Liver (tissue), 10 donors: ENCODE measurements at places on chromosomes 7 and 10. TPM values are rescaled to one million over a fixed set of nuclear protein-coding genes. Genes with fewer than 3 reads are reported as not detected.

Gene OR13A1
- total RNA-seq = 0.05 TPM

Gene TRIM50
- total RNA-seq = 0.17 TPM

Gene GOLGA7B
- 0.05 TPM for total RNA-seq

DNA sequence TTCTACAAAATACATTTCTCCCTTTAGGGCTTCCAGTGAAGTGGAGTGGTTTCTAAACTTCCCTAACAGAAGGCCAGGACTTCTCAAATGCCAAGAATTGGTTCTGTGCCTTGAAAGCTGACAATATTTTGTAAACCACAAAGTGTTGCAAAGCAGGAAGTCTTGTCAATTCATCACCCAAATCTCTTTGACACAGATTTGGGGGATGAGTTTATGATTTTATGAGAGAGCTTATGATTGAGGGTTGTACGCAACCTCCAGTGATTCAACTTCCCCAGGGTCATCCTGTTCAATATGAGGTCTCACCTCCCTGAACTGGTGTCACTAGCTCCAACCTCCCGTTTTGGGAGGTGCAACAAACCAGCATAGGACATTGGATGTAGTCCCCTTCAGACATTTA, 83.7 kb downstream of the PRLHR start:
- H3K4me1 ChIP-seq = no peaks in the 10 kb centered on the region
- no peaks in the 10 kb centered on the region for H3K27me3 ChIP-seq
- no peaks in the 10 kb centered on the region for H3K36me3 ChIP-seq
- no peak overlapping the region for H3K27ac ChIP-seq
- H3K4me3 ChIP-seq = no peak overlapping the region

GRCh38 chr10:58867683-58868082, 308.8 kb upstream of the PHYHIPL start:
- no peak overlapping the region for H3K4me3 ChIP-seq
- H3K27ac ChIP-seq = no peak overlapping the region
- H3K4me1 ChIP-seq = peaks cover 9% of the 10 kb centered on the region
- H3K27me3 ChIP-seq = no peaks in the 10 kb centered on the region
- no peak for DNase-seq

GRCh38 chr7:113812591-113813255, 106.1 kb downstream of the PPP1R3A start:
- no peaks in the 10 kb centered on the region for H3K27me3 ChIP-seq
- no peak overlapping the region for H3K4me3 ChIP-seq

DNA sequence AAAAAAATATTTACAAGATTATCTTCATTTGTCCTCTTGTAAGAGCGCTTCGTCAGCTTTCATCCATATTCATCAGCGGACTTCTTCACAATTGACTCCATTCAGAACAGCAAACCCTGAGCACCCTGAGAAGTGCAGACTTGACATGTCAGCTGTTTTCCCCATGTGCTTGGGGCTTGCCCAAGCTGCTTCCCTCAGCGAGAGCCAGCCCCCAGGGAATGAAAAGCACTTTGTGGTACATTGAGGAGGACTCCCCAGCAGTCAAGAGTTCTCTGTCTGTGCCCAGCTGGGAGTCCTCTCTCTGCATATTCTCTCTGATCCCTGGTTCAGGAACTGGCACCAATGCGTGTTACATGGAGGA, 22.7 kb downstream of the HKDC1 start:
- no peak for DNase-seq
- no peak overlapping the region for H3K4me3 ChIP-seq
- no peaks in the 10 kb centered on the region for H3K27me3 ChIP-seq

DNA sequence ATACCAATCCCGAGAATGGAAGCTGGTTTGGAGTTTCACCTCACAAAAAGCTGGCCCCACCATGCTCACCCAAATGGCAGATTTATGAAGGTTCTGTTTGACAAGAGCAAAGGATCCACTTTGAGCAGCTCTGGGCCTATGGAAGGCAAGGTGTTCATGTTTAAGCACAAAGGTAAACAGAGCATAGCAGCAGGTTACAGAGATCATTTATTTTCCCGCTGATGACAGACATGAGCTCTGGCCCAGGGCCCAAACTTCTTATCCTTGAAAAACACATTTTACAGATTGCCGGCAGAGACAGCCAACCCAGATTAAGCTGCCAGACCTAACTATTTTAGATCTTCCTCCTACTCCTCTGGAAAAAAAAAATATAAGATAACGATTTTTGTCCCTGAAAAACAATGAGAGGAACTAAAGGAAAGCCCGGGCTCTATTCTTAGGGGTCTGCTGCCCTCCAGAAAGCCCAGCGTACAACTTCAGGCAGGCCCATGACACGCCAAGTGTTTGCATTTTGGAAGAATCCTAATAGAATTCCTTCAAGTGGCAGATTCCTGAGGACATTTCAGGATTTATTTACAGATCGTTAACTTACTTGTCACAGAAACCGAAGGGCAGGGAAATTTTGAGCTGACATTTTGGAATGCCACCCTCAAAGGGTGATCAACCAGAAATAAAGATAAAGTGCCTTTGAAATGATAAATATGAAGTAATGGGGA, 40.0 kb downstream of the SYPL1 start:
- peaks cover 4% of the 10 kb centered on the region for H3K4me1 ChIP-seq
- H3K27ac ChIP-seq = no peak overlapping the region
- DNase-seq = peak; percentile 52
- no peaks in the 10 kb centered on the region for H3K36me3 ChIP-seq
- no peaks in the 10 kb centered on the region for H3K27me3 ChIP-seq
- H3K4me3 ChIP-seq = no peak overlapping the region

GRCh38 chr7:607938-608337, 88.3 kb upstream of the PDGFA start:
- no peaks in the 10 kb centered on the region for H3K27me3 ChIP-seq
- H3K4me3 ChIP-seq = no peak overlapping the region
- H3K36me3 ChIP-seq = no peaks in the 10 kb centered on the region
- no peak overlapping the region for H3K27ac ChIP-seq
- no peak for DNase-seq

DNA sequence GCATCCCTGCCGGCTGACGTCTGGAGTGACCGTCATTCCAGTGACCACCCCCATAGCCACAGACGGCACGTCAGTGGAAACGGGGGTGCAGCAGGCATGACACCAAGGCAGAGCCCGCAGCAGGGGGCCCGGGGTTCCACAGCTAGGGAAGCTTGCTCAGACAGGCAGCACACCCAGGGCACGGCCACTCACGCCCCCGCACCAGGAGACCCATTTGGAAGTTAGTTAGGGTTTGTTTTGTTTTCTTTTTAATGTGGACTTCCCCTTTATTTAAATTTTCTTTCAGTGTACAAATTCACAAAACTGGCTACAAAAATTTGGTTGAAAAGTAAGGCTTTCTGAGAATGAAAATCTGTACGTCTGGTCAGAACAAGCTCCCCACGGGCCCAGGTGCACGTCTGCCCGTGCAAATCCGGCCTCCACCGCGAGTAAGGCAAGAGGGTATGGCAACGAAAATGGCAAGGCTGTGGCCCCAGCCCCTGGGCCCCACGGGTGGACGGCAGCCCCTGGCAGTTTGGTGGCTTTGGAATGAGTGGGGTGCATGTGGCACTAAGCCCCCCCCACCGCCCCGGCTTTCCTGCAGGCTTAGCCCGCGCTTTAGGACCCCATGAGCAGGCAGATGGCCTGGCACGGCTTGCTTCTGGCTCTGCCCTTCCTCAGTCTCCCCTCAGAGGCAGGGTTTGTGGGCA, 124.2 kb downstream of the FAM53B start:
- H3K4me1 ChIP-seq = no peaks in the 10 kb centered on the region
- no peak for DNase-seq
- no peak overlapping the region for H3K4me3 ChIP-seq

- no peak overlapping the region for H3K4me3 ChIP-seq
- H3K4me1 ChIP-seq = peaks cover 21% of the 10 kb centered on the region
- H3K36me3 ChIP-seq = no peaks in the 10 kb centered on the region
- no peak overlapping the region for H3K27ac ChIP-seq
These were observed 2.4 kb downstream of the CH25H start for GRCh38 chr10:89204621-89205185.

Gene ECHDC3
- 98.3 TPM for total RNA-seq

- H3K27me3 ChIP-seq = no peaks in the 10 kb centered on the region
- H3K27ac ChIP-seq = no peak overlapping the region
- no peaks in the 10 kb centered on the region for H3K4me1 ChIP-seq
- DNase-seq = no peak
These were observed 461.0 kb upstream of the NRG3 start for GRCh38 chr10:81414038-81414437.

GRCh38 chr7:28125431-28126409, 54.9 kb downstream of the JAZF1 start:
- no peak overlapping the region for H3K4me3 ChIP-seq
- no peaks in the 10 kb centered on the region for H3K27me3 ChIP-seq
- H3K36me3 ChIP-seq = no peaks in the 10 kb centered on the region
- H3K4me1 ChIP-seq = no peaks in the 10 kb centered on the region
- no peak for DNase-seq

DNA sequence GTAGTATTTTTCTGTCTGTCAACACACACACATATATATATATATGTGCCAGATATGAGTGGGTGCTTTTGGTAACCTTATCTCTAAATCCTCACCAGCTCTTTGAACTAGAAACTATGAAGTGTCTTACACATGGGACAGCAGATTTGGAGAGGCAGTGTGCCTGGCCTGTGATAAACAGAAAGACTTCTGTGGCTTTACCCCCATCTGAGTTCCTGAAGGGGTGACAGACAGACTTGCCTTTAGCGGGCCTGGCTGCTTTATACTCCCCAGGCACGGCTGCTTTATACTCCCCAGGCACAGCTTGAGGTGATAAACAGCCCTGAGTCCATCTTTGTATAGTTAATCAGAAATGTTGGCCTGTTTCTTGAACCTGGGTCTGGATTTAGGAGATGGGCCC, 5.6 kb downstream of the BAG3 start:
- no peak overlapping the region for H3K27ac ChIP-seq
- no peaks in the 10 kb centered on the region for H3K27me3 ChIP-seq
- H3K4me1 ChIP-seq = peaks cover 20% of the 10 kb centered on the region
- H3K36me3 ChIP-seq = no peaks in the 10 kb centered on the region
- no peak for DNase-seq
- H3K4me3 ChIP-seq = no peak overlapping the region

Gene AKR1C4
- 154 TPM for total RNA-seq

DNA sequence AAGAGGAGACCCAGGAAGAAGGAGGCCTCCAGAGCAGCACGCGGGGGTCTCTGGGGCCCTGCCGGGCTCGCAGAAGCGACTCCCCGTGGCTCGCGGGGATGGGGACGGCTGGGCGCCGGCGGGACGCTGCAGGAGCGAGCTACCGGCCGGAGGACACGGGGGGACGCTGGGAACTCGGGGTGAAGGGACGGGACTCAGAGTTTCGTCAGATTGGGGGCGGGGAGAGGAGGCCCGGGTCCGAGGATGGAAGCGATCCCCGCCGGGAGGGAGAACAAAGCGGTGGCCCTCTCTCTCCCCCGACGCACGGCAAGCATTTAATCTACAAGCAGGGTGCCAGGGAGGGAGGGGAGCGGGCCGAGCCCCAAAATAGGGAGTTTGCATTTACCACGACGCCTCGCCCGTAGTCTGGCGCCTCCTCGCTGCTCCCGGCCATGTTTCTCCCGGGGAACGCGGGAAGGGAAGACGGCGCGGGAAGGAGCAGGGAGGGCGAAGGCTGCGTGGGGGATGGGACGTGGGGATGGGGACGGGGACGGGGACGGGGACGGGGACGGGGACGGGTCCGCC, at the start of gene PRTFDC1:
Gene PRTFDC1 (minus strand): TSS at position 464 of the 564 bp plus-strand sequence. CDS start 31 bp downstream, at position 433.
- peak within 1 kb of the TSS; percentile 71 for H3K4me3 ChIP-seq
- no peaks in the 10 kb centered on the region for H3K27me3 ChIP-seq
- peak; percentile 50 for DNase-seq
- no peaks in the 10 kb centered on the region for H3K36me3 ChIP-seq
- H3K4me1 ChIP-seq = peaks cover 7% of the 10 kb centered on the region
- peak within 1 kb of the TSS; percentile 39 for H3K27ac ChIP-seq

- H3K4me1 ChIP-seq = no peaks in the 10 kb centered on the region
- no peaks in the 10 kb centered on the region for H3K36me3 ChIP-seq
- H3K27ac ChIP-seq = no peak overlapping the region
- H3K4me3 ChIP-seq = no peak overlapping the region
- no peaks in the 10 kb centered on the region for H3K27me3 ChIP-seq
- no peak for DNase-seq
These were observed 66.8 kb downstream of the LANCL2 start for GRCh38 chr7:55431898-55432297.

DNA sequence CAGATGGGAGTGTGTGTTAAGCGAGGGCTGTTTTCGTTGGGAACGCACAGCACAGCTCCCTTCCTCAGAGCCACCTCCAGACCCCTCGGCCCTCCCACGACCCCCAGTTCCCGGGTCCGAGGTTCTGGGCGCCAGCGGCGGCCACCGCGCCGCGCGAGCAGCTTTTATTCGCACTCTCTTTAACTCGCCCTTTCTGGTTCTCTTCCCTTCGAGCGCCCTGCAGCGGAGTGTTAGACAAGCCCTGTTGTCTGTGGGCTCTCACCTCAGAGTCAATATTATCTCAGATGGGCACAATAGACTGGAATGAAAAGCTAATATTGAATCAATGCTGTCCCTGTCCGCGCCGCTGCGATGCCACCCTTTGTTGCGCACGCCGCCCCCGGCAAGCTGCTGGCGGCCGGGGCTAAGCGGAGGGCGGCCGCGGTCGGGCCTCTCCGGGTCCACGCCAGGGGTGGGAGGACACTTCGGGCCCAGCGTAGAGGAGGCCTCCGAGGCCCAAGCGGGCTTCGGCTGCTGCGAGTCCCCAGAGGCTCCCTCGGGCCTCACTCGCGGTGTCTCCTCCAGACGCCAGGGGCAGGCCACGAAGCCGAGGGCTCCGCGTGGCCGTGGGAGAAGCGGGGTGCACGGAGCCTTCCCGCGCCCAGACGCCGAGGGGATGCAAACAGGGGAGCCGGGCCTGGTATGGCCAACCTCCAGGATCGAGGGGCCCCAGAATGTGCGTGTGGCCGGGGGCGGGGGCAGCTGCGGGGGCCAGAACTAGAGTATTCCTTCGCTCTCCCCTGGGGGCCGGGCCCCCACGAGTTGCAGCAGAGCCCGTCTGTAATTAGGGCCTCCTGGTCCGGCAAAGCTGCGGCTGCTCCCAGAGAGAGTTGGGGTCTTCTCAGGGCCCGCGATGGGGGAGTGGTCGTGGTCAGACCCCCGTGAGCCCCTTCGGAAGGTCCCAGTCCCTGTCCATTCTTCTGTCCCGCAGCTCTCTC, 7.9 kb upstream of the EMX2 start:
- H3K4me3 ChIP-seq = no peak overlapping the region
- H3K4me1 ChIP-seq = peaks cover 30% of the 10 kb centered on the region
- no peaks in the 10 kb centered on the region for H3K36me3 ChIP-seq
- H3K27ac ChIP-seq = no peak overlapping the region
- no peak for DNase-seq

DNA sequence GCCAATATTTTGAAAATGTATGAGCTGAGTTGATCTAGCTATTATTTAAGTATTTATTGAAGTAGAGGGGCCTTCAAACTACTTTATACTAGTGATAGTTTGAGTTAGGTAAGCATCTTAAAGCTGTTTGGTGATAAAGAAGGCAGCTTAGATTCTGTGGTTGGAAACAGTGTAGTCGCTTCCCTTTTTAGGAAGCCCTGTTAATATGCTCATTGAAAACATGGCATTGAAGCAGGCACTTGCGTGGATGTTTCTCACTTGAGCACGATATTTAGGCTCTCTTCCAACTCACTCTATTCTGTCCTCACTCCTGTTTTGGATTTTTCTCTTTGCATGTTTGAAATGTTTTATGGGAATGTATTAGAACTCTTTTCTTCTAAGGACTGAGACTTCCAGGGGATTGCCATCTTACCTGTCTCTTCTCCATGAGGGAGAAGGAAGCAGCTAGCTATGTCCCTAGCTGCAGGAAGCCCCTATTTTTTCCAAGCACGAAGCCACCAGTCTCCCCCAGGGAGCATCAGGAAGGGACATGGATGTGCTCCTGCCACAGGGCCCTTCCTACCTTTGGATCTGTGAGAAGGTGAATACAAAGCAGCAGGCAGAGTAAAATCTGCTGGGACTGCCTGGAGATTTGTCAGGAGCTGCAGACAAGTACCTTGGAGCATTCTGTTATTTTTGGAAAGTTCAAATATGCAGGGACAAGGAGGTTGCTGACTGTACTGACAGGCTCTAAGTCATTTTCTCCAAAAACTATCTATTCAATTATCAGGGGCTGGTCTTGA, 22.0 kb upstream of the BMPR1A start:
- no peaks in the 10 kb centered on the region for H3K27me3 ChIP-seq
